ENCODE measurements at places on chromosomes 13 and 19.
A peak's percentile ranks its signal among the peaks of the same experiment; 100 is the strongest.

- no peak for DNase-seq
Measured at GRCh38 chr13:34421347-34421719, 520.7 kb upstream of the NBEA start.

GRCh38 chr19:28960986-28961705, 251.8 kb downstream of the UQCRFS1 start:
- DNase-seq, result no peak

DNA sequence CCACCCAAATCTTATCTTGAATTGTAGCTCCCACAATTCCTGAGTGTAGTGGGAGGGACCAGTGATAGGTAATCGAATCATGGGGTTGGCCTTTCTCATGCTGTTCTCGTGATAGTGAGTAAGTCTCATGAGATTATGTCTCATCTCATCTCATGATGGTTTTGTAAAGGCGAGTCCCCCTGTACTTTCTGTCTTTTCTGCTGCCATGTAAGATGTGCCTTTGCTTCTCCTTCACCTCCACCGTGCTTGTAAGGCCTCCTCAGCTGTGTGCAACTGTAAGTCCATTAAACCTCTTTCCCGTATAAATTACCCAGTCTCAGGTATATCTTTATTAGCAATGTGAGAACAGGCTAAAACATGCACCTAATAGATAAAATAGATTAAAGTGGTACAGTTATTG, 756.4 kb upstream of the SLITRK5 start:
- DNase-seq, result no peak

DNA sequence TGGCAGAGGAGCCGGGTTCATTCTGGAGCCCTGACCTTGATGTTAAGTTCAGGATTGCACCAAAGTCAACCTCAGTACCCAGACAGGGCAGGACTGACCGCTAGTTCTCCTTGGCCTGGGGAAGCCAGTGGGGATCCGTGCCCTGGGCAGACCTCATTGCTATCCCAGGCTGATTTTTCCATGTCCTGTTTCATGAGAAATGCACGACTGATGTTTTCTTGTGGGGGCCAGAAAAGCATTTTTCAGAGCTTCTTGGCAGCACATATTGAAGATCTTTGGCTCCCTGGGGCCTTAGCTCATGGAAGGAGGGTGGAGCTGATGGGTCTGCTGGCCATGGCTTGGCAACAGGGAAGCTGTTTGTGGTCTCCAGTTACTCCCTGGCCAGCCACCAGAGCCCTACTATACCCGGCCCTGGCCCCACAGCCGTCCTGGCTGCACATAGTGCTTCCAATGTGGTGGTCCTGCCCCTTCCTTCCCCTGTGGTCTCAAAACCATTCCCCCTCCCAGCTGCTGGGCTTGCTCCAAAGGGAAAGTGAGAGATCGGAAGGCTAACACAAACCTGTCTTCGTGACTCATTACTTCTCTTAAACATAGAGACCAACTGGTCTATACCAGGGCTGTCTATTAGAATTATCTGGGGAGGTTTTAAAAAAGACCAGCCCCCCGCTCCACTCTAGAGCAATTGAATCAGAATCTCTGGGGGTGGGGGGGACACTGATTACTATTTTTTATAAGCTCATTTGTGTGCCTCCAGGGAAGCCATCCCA, 11.2 kb downstream of the IL17D start:
- no peak for DNase-seq

DNA sequence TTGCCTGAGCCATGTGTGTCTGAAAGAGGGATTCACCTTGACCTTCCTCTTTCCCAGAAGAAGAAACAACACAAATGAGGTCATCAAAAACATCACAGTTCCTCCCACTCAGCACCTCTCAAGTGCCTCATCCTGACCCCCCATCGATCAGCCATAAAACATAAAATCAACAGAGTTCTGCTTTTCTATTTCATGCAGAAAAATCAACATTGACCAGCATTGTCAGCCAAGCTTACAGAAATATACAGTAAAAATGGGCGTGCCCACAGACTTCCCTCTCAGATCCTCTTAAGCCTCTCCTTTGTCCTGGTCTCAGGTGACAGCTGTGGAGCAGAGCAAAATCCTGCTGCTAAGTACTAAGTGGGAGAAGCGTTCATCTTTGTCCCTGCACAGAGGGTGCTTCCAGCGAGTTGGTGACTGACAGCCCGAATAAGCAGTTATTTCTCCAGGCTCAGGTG, 213.3 kb downstream of the OLFM4 start:
- DNase-seq, result no peak

GRCh38 chr19:30226464-30227011, 145.6 kb upstream of the ZNF536 start:
- DNase-seq, result no peak

DNA sequence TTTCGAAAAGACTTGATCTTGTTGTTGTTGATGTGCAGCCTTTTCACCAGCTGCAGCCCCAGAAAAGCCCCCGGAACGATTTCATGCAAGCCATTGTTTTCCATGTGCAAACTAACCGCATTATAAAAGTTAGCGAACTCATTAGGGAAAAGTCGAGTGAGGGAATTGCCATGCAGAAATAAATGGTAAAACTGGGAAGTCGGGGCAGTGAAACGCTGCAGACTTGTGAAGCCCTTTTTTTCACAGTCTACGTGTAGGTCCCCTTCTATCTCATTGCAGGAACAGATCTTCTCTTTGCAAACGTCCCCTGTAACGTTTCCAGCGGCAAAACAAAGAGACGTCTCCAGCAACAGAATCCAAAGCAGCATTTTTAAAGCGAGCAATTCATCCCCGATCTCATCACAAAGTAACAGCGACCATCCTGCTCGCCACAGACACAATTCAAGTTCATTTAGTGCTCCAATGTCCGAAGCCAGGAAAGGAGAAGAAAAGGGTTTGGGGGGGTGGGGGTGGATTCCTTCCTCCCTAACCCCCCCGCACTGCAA, 1.1 kb downstream of the SLITRK1 start:
- no peak for DNase-seq

DNA sequence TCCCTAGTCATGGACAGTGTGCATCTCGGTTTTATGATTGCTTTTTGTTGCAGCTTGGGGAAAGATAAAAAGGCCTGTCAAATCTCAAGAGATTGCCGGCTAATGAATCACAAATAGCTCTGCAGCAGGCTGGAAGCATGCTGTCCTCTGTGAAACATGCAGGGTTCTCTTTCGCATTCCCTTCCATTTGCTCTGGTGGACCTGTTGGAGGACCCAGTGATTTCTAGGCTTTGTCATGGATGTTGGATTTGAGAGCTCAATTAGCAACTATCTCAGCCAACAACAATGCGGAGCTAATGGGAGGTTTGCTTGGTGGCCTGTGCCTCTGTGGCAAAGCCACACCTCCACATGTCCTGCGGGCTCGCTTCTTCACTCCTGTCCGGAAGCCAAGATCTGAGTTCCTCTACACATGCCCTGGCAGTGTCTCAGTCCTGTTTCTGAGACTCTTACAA, 418.1 kb upstream of the ARGLU1 start:
- no peak for DNase-seq

DNA sequence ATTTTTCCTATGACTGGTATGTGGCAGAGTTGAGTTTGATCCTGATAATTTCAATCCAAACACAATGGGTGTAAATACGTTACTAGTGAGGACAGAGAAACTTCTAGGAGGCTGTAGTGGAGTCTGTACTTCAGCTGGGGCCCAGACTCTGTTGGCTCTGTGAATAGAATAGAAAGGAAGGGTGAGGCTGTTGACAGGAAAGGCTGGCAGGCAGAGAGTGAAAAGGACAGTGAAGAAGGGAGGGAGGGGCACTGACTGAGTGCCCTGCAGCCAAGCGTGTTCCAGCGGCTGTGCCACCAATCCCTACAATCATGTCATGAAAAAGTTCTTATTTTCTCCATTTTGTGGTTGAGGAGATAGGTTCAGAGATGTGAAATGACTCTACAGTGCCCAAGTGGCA, 80.5 kb downstream of the MBNL2 start:
- no peak for DNase-seq

DNA sequence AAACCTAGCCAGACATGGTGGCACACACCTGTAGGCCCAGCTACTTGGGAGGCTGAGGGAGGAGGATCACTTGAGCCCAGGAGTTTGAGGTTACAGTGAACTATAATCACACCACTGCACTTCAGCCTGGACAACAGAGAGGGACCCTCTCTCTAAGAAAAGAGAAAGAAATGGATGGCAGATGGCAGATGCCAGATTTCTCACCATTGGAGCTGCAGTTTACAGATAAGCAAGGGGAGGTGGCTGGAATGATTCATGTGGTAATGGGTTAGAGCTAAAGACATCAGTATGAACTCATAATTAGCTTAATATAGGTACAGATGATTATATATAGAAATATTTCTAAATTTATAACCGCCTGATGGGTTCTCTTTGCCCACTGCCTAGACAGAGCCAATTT, 80.1 kb upstream of the IPO5 start:
- no peak for DNase-seq

DNA sequence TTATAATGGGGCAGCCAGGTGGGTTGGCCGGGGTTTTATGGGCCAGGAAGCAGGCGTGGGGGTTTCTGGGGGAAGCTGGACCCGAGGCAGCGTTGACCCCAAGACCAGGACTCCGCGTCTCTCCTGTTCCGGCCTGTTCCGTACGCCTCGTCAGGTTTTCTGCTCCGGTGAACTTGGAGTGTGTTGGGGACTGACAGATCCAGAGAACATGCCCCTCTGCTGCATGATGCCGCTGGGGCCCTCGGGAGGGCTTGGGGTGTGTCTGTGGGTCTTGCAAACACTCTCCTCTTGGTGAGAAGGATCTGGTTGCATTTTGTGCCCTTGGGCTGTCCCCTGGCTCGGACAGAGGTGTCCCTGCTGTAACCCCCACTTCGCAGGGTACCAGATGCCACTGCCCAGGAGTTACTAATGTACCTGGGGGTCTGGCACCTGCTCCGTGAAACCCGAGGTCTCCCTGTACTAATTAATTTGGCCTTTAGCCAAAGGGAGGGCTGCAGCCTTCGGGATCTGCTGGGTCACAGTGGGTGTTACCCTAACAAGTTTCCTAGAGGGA, 15.6 kb downstream of the KDM4B start:
- no peak for DNase-seq

DNA sequence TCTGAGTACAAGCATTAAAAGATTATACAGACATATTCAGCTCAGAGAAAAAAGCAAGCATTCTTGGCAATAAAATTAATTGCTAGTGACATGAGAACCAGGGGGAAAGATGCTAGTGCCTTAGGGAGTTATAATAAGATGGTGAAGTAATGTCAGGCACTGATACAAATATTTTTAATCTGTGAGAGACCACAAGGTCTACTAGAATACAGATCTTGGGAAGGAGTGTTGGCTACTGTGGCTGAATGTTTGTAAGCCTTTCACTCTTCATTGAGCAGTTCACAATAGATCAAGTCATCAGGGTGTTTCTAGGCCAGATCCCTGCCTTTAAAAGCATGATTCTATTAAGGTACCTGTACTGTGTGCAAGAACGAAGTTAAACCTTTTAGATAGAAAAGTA, 16.4 kb downstream of the FREM2 start:
- DNase-seq, result no peak

GRCh38 chr19:38361633-38362075, 12.7 kb upstream of the PSMD8 start:
- peak; percentile 60 for DNase-seq

- no peak for DNase-seq
Measured at GRCh38 chr13:50842990-50843256, 569 bp downstream of the DLEU7 start.

- no peak for DNase-seq
Measured at GRCh38 chr13:109756778-109757177, 29.6 kb downstream of the IRS2 start.

DNA sequence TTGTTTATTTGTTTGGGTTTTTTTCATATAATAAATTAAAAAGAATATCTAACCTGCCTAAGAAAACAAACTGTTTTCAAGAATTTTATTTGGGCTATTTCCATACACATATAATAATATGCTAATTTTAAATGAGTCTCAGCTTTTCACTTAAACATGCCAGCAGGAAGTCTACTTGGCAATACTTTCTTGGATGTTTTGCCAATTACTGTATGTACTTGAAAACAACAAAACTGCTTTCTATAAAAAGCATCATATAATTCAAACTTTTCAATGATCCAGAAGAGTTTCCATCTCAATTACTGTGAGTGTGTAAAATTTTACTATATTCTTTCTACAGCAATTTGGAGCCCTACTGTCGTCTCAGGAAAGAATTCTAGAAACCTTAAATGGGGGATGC, 961.2 kb downstream of the PCDH17 start:
- DNase-seq, result no peak

GRCh38 chr19:12672744-12673143, 6.1 kb downstream of the WDR83 start:
- no peak for DNase-seq

- peak; percentile 29 for DNase-seq
Measured at GRCh38 chr13:45511310-45512097, 46.8 kb downstream of the COG3 start.

GRCh38 chr19:28574212-28574611, 638.7 kb downstream of the UQCRFS1 start:
- no peak for DNase-seq

- DNase-seq, result no peak
Measured at GRCh38 chr13:20779405-20779804, 5.6 kb upstream of the EEF1AKMT1 start.

DNA sequence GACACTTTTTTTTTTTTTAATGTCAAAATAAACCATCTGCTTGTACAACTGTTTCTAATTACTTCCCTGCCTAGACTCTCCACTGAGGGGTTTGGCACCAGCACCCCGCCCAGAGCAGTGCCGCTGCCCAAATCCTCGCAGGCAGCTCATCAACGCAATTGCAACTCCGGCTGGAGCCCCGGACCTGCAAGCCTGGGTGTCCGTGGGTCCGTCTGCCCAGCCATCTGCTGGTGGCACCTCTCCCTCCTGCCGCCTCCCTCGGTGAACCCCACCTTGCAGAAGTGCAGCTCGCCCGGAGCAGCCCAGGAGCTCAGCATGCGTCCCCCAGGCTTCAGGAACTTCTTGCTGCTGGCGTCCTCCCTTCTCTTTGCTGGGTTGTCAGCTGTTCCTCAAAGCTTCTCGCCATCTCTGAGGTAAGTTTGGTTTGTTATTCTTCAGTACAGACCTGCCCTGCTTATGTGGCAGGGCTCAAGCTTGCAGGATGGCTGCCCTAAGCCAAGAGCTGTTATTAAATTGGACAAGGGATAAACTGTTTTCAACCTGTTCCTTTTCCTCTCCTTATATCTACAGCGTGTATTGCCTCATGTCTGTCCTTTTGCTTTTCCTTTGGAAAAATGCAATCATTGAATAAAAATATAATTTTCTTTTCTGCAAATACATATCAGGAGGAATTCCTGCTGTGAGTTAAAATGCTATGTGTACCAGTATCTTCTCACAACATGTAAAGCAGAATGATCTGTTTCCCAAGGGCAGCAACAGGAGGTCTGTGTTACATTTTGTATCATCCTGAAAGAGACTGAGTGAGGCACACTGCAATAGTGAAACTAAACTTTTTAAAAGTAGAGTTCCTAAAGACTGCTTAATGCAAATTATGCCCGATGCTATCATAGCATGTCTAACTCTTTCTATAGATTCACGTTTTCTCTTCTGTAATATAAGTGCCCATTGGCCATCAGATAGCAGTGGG, at the start of gene ITGBL1:
Gene ITGBL1, plus strand, starts transcription at position 157 of the 967 bp plus-strand sequence. Its CDS starts 159 bp downstream, at position 316.
- DNase-seq, result peak; percentile 56

DNA sequence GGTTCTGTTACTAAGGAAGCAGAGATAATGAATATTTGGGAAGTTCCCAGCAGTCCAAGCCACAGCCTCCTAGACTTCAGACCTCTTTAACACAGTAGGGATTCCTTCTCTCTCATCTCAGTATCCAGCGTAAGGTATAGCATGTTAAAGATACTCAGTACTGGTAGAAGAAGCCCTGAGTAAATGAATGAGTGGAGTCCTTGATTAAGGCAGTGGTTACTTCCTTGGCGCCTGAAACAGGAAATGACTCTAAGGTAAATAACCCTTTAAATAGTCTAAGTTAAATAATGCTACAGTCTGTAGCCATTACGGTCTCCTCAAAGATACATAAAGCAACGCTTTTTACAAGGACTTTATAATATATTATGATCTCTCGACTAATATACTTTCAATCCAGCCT, 650.8 kb upstream of the MIR17HG start:
- DNase-seq, result no peak

Data from PC-9 (cell line).